Central memory CD8-positive, alpha-beta T cell (primary cell): ENCODE measurements at places on chromosomes 12 and 14.
A peak's percentile ranks its signal among the peaks of the same experiment; 100 is the strongest.

GRCh38 chr12:128258866-128259555 is 8.0 kb upstream of the TMEM132C start:
- H3K27me3 ChIP-seq: peaks cover 3% of the 10 kb centered on the region
- no peaks in the 10 kb centered on the region for H3K4me1 ChIP-seq
- no peak overlapping the region for H3K4me3 ChIP-seq
- H3K27ac ChIP-seq: no peak overlapping the region

DNA sequence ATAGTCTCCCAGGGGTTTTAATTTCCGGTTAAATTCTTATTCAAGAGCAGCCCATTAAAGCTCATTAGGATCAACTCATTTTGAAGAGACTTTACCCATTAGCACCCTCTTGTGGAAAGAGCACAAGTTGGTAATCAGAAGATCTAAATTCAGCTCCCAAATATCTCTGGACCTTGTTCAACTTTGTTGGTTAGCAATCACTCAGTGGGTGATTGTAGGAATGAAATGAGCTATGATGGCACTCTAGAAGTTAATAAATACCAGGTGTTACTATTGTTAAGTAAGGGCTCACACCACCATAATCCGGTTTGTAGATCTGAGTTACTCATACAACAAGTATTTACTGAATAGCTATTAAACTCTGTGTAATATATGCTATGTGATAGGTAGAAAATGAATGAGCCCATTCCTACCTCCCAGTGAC is 42.9 kb downstream of the TRIP11 start:
- peaks cover 24% of the 10 kb centered on the region for H3K4me1 ChIP-seq
- H3K27ac ChIP-seq: peak overlapping the region; percentile 56
- H3K4me3 ChIP-seq: no peak overlapping the region
- no peaks in the 10 kb centered on the region for H3K27me3 ChIP-seq
- peaks cover 29% of the 10 kb centered on the region for H3K36me3 ChIP-seq

GRCh38 chr12:66482351-66483203 is 180.3 kb downstream of the HELB start:
- H3K27me3 ChIP-seq: peaks cover 7% of the 10 kb centered on the region
- H3K4me1 ChIP-seq: no peaks in the 10 kb centered on the region
- no peak for DNase-seq
- no peak overlapping the region for H3K27ac ChIP-seq
- H3K36me3 ChIP-seq: peaks cover 1% of the 10 kb centered on the region

GRCh38 chr14:102487204-102487577 is 22.4 kb downstream of the ANKRD9 start:
- no peak for DNase-seq
- no peaks in the 10 kb centered on the region for H3K4me1 ChIP-seq
- H3K27ac ChIP-seq: no peak overlapping the region
- H3K36me3 ChIP-seq: peaks cover 3% of the 10 kb centered on the region

- H3K36me3 ChIP-seq: no peaks in the 10 kb centered on the region
- H3K4me3 ChIP-seq: no peak overlapping the region
- H3K27ac ChIP-seq: no peak overlapping the region
- no peak for DNase-seq
- peaks cover 36% of the 10 kb centered on the region for H3K27me3 ChIP-seq
Measured at GRCh38 chr12:106918746-106919145, 37.0 kb upstream of the TMEM263 start.

DNA sequence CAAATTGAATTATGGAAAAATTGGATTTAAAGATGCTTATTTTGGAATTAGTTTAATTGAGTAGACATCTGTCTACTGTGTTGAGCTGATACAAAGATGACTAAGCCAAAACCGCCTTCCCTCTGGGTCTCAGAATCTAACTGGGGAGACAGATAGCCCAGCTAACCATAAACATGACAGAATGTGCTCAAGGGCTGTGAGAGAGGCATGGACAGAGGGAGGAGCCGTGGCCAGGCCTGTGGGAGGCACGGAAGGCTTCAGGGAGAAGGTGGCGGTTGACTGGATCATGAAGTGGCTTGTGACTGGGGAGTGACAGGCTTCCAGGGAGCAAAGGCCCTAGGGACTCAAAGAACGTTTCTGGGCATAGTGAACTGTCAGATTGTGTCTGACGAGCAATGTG is 74.6 kb downstream of the DACT1 start:
- peaks cover 19% of the 10 kb centered on the region for H3K27me3 ChIP-seq
- no peak for DNase-seq
- no peak overlapping the region for H3K27ac ChIP-seq
- no peaks in the 10 kb centered on the region for H3K36me3 ChIP-seq
- no peak overlapping the region for H3K4me3 ChIP-seq
- peaks cover 6% of the 10 kb centered on the region for H3K4me1 ChIP-seq

- H3K36me3 ChIP-seq: peaks cover 25% of the 10 kb centered on the region
- H3K27ac ChIP-seq: no peak overlapping the region
- no peak overlapping the region for H3K4me3 ChIP-seq
- peaks cover 8% of the 10 kb centered on the region for H3K4me1 ChIP-seq
Measured at GRCh38 chr14:70563869-70564268, 29.1 kb upstream of the ADAM20 start.

GRCh38 chr14:72717220-72717619 is 176.7 kb downstream of the DPF3 start:
- no peak for DNase-seq
- H3K27ac ChIP-seq: peak overlapping the region; percentile 13
- H3K27me3 ChIP-seq: no peaks in the 10 kb centered on the region
- peak overlapping the region; percentile 53 for H3K4me3 ChIP-seq
- H3K36me3 ChIP-seq: peaks cover 3% of the 10 kb centered on the region

- DNase-seq: no peak
- H3K27ac ChIP-seq: no peak overlapping the region
- H3K4me3 ChIP-seq: no peak overlapping the region
- H3K36me3 ChIP-seq: no peaks in the 10 kb centered on the region
Measured at GRCh38 chr14:23449314-23449713, 13.9 kb upstream of the MYH7 start.

- H3K27ac ChIP-seq: no peak overlapping the region
- no peak for DNase-seq
- H3K27me3 ChIP-seq: no peaks in the 10 kb centered on the region
Measured at GRCh38 chr14:67917006-67917405, 97.4 kb downstream of the RAD51B start.
